ENCODE measurements at places on chromosomes 12 and 14.

- no peak for DNase-seq
Observed at GRCh38 chr14:54025661-54026060, 69.0 kb upstream of the BMP4 start.

DNA sequence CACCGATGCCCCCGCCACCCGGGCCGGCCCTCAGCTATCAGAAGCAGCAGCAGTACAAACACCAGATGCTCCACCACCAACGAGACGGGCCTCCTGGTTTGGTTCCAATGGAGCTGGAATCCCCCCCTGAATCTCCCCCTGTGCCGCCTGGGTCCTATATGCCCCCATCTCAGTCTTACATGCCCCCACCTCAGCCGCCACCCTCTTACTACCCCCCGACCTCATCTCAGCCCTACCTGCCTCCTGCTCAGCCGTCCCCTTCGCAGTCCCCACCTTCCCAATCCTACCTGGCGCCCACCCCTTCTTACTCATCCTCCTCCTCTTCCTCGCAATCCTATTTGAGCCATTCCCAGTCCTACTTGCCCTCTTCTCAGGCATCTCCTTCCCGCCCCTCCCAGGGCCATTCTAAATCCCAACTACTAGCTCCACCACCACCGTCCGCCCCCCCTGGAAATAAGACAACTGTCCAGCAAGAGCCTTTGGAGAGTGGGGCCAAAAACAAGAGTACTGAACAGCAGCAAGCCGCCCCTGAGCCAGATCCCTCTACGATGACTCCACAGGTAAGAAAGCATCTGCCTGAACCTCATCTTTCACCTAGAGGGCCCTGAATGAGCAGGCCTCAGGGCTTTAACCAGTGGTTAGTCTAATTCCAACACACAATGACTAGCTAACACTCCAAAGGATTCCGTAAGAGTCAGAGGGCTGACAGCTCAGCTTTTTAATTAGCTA lies 851 bp downstream of the YLPM1 start:
- DNase-seq, result peak; percentile 63

GRCh38 chr12:44490181-44490580 lies 385.9 kb downstream of the NELL2 start:
- DNase-seq, result no peak

DNA sequence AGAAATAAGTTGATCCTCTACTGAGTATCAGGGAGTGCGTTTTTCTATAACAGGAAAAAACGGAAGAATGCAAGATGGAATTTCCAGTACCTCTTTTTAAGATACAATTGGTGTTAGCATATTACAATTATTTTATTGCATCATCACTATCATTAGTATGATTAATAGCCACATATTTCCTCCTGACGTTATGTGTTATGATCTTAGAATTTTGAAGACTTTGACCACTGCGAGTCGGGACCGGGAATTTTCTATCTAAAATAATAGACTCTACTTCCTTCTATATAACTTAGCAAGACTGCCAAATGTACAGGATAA lies 679 bp upstream of the SAV1 start:
- no peak for DNase-seq

- peak; percentile 47 for DNase-seq
Observed at GRCh38 chr14:68651075-68651474, 141.8 kb downstream of the ZFP36L1 start.
